ENCODE measurements at places on chromosomes 2 and 18. TPM values are rescaled to one million over a fixed set of nuclear protein-coding genes. Genes with fewer than 3 reads are reported as not detected.

Gene HOXD1
- polyA plus RNA-seq: 0.45 TPM

Gene CCDC148
- polyA plus RNA-seq: not detected

Gene VSNL1
- 0.20 TPM for polyA plus RNA-seq

Gene AKAIN1
- 0.23 TPM for polyA plus RNA-seq

Gene AMER3
- polyA plus RNA-seq: 0.11 TPM
